NB4 (cell line): ENCODE measurements at places on chromosomes 1 and 21.

- DNase-seq, result no peak
These were observed 44.7 kb upstream of the A3GALT2 start for GRCh38 chr1:33365560-33365997.

GRCh38 chr1:203644661-203645510, 18.3 kb downstream of the ATP2B4 start:
- DNase-seq, result no peak

GRCh38 chr1:248372394-248372793, 3.2 kb upstream of the OR2T6 start:
- DNase-seq, result no peak

- DNase-seq, result no peak
These were observed 264.8 kb upstream of the DUSP10 start for GRCh38 chr1:222006715-222007114.

DNA sequence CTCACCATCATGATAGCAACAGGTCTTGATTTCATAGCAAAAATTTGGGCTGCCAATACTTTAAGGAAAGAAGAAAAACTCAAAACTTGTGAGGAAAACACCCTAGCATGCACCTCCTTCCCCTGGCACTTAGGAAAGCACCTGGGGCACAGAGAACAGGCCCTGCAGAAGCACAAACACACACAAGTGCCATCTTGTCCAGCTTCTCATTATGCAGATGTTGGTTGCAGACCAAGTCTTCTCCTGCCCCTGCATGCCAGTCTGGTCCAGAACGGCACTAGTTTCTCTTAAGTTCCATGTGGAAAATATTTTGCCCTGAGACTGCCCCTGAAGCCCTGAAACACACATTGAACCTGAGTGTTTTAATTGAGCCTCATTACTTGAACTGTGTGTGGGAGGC, 6.3 kb upstream of the ETV3 start:
- DNase-seq, result no peak

DNA sequence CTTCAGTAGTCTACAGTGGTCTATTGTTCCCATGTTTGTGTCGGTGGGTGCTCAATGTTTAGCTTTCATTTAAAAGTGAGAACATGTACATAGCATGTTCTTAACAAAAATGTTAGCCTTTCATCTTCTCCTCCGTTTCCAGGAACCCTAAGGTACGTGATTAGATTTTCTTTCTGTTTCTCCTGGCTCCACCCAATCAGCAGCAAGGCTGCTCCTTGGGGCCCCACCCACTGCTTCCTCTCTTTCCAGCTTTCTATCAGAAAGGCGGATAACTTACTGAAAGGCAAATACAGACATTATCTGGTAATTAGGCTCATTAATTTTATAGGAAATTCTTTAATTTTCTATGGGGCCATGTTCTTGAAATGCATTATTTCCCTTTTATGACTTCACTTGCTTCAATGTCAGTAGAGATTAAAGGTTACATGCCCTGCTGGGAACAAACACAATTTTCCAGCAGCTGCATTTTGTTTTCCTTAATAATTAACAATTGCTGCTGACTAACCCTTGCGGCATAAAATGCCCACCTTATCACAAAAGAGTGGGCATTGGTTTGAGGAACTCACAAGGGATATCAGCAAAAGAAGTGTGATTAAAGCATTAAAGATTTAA, 324.9 kb upstream of the SNX7 start:
- DNase-seq, result no peak

GRCh38 chr1:39575191-39576015, 1.2 kb downstream of the PABPC4 start:
- peak; percentile 61 for DNase-seq

DNA sequence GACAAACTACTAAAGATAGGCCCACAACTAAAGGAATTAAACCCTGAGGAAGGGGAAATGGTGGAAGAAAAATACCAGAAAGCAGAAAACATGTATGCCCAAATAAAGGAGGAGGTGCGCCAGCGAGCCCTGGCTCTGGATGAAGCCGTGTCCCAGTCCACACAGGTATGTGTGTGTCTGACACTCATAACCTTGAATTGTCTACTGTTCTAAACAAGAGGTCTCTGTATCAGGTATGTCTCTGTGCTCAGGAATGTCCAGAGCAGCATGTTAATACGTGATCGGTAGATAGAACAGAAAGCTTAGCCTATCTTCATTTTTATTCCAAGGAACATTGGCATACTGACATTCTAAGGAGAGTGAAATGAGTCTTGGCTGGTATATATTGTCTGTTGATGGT, 55.8 kb upstream of the BMP8A start:
- no peak for DNase-seq

- DNase-seq, result no peak
These were observed 39.5 kb upstream of the USP1 start for GRCh38 chr1:62397301-62397700.

DNA sequence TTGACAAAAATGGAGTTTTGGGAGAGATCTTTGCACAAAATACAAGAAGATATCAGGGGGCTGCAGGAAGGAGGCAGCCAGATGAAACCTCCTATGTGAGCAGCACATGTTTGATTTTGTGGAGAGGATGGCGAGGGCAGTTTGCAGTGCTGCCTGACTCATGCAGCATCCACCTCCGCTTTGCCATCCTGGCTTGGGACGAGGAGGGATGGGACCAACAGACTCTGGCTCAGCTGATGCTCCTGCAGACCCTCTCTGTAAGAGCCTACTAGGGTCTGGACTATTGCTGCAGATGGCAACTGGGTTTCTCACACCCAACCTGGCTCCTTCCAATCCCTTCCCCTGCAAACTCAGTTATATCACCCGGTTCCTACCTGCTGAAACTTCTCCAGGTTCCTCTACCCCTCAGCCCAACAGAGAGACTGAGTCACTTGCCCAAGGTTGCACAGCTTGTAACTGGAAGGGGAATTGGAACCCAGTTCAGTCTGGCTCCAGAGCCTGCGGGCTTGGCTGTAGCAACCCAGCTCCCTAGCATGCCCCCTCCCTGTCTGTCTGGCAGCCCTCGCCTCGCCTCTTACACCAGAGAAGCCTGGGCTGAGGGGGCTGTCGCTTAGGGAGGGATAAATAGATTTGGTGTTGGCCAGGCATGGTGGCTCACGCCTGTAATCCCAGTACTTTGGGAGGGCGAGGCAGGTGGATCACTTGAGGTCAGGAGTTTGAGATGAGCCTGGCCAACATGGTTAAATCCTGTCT, 205.8 kb downstream of the PTPRU start:
- no peak for DNase-seq

GRCh38 chr21:22120616-22121266, 1122.5 kb downstream of the NCAM2 start:
- DNase-seq, result peak; percentile 30

DNA sequence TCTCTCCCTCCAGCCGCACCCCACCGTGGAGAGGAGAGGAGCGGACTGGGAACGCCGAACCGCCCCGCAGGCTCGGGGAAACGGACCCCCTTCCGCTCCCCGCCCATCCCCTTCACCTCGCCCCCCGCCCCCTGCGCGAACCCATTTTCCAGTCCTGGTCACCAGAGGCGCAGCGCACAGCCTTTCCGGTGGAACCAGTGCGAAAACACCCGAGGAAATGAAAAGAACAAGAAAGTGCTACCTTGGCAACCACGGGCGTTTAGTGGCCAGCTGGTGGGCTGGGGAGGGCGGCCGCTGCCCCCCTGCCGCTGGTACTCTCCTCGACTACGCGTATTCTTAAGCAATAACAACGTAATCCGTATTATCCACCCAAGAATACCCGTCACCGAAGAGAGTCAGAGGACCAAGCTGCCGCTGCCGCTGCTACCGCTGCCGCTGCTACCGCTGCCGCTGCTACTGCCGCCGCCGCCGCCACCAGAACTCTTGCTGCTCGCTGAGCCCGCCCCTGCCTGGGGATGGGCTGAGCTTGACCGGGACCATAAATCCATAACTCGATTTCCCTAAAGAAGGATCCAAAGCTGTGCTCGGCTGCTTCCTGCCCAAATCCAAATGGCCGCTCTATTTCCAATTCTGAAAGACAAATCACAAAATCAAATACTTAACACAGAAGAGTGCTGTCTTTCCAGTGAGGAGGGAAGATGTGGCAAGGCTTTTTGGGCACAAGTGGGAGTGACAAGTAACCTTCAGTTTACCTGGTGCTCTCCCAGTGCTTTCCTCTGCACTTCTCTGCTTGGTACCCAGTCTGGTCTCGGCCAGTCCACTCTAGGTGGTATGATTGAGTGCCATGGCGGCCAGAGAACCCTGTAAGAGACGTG, 125.2 kb upstream of the DPYD start:
- DNase-seq, result no peak

GRCh38 chr1:150221552-150221951, 14.4 kb downstream of the ANP32E start:
- DNase-seq, result peak; percentile 40

- peak; percentile 83 for DNase-seq
These were observed 119.8 kb downstream of the SIK1 start for GRCh38 chr21:43306911-43307676.

DNA sequence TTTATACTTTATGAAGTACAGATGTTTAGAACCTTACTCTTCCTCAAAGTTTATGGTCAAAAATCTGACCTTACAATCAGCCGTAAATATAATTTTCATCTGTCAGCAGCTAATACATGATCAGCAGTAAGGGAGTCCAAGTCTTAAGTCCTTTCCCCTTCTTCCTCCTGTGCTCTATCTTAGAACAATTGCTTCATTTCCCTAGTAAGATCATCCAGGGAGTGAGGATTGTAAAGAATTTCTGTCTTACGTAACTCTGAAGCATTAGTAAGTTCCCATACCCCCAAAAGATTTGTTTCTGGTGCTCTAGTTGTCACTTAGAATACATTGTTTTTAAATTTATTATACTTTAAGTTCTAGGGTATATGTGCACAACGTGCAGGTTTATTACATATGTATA, 2.1 kb downstream of the SETDB1 start:
- peak; percentile 13 for DNase-seq

GRCh38 chr21:29235714-29236197, 63.0 kb upstream of the BACH1 start:
- DNase-seq, result no peak

- DNase-seq, result no peak
These were observed 70.5 kb upstream of the CTTNBP2NL start for GRCh38 chr1:112325504-112325903.

- peak; percentile 2 for DNase-seq
These were observed 1256.9 kb downstream of the BRINP3 start for GRCh38 chr1:189220750-189221149.

- no peak for DNase-seq
These were observed 46.8 kb upstream of the DIPK1A start for GRCh38 chr1:93007941-93008577.

GRCh38 chr1:76919085-76919484, 51.8 kb downstream of the ST6GALNAC5 start:
- no peak for DNase-seq

- DNase-seq, result no peak
These were observed 41.8 kb downstream of the SKI start for GRCh38 chr1:2269922-2270259.

- no peak for DNase-seq
These were observed 1020.2 kb downstream of the TTLL7 start for GRCh38 chr1:82978461-82979324.

GRCh38 chr1:238681451-238681850, 704.9 kb upstream of the CHRM3 start:
- no peak for DNase-seq

DNA sequence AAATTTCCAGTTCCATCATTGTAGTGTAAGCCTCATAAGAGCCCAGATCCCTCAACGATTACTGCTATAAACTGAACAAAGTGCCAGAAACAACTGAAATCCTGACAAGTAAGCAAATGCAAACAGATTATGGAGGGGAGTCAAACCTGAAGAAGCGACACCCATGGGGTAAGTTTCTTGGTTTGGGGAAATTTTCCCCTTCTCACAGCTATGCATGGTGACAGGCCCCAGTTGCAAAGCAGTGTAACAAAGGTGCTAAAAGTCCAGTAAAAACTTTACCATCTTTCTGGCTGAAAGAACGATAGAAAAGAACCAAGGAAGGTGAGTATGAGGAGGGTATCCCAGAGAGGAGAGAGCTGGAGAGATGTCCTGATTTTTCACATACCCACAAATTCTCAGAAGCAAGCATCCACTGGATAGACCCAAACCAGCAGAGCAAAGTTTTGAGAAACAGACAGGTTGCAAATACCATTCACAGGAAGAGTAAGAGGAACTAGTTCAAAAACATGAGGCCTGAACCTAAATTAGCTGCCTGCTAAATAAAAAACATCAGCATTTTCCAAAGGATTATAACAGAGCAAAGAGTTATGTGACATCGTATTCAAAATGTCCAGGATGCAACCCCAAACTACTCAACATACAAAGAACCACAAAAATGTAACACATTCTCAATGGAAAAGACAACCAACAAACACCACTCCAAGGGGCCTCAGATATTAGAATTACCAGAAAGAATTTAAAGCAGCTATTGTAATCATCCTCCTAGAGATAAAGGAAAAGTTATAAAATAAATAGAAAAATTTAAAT, 14.5 kb downstream of the SCYL3 start:
- no peak for DNase-seq

- no peak for DNase-seq
These were observed 81.6 kb upstream of the LRRC8D start for GRCh38 chr1:89739013-89739843.

- DNase-seq, result no peak
These were observed 79.0 kb upstream of the USP25 start for GRCh38 chr21:15650735-15651134.

GRCh38 chr1:110184446-110184845, 25.7 kb upstream of the KCNC4 start:
- no peak for DNase-seq

- DNase-seq, result no peak
These were observed 689.9 kb downstream of the MATN1 start for GRCh38 chr1:30033256-30034104.

GRCh38 chr1:107110326-107110725, 30.5 kb upstream of the NTNG1 start:
- no peak for DNase-seq

DNA sequence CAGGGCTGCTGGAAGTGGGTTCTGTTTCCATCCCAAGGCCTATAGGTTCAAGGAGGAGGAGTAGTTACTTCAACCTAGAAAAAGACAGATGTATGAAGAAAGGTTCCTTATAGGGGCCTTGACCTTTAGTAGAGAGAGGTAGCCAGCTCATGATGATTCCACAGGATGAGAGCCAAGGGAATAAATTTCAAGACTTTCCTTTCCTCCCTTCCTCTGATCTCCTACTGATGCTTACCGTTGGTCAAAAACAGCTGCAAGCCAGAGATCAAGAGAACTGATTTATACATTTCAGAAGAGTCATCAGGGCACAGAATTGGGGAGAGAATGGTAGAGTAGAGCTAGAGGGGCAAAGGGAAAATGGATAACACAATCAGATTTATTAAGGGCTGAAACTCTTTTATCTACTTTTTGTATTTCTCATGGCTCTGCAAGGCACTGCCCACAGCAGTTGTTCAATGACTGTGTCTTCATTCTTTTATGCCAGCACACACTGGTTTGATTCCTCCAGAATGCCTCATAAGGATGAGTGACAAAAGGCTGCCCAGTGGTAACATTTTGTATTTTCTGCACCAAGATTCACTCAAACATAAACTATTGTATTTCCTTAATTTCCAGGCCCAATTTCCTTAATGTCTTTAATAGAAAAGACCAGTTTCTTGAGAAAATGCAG, 37.4 kb downstream of the AK5 start:
- no peak for DNase-seq
